ENCODE measurements at places on chromosomes 3 and 15.

GRCh38 chr3:14496351-14496750 is 43.8 kb downstream of the GRIP2 start:
- DNase-seq = no peak

DNA sequence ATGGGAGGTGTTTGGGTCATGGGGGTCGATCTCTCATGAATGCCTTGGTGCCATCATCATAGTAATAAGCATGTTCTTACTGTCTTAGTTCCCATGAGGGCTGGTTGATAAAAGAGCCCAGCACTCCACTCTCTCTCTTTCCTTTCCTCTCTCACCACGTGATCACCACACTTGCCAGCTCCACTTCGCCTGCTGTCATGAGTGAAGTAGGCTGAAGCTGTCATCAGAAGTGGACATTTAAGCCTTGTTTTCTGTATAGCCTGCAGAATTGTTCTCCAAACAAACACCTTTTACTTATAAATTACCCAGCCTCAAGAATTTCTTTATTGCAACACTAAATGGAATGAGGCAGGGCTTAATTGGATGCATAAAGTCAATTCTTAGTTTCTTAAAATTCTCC is 6.1 kb downstream of the OR5H1 start:
- no peak for DNase-seq

GRCh38 chr15:68150187-68150586 is 54.9 kb downstream of the CALML4 start:
- no peak for DNase-seq

- DNase-seq = no peak
Measured at GRCh38 chr3:124676236-124676635, 54.0 kb upstream of the UMPS start.

GRCh38 chr3:25582242-25582641 is 82.5 kb downstream of the TOP2B start:
- no peak for DNase-seq

DNA sequence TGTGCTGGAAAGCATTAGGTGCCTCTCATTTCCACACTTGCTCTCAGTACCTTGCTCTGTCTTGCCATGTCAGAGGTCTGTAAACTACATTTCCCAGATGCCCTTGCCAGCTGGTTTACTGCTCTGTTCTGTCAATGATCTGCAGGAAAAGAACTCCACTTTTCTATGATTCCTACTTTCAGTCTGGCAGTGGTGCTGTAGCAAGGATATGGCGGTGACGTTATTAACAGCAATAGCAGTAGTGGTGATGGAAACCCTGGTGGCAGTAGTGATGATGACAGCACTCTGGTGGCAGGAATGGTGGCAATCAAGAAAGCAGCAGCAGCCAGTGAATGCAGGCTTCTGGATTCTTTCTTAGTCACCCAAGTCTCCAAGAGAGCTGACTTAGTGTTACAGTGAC is 665.2 kb downstream of the DIPK2A start:
- DNase-seq = no peak

DNA sequence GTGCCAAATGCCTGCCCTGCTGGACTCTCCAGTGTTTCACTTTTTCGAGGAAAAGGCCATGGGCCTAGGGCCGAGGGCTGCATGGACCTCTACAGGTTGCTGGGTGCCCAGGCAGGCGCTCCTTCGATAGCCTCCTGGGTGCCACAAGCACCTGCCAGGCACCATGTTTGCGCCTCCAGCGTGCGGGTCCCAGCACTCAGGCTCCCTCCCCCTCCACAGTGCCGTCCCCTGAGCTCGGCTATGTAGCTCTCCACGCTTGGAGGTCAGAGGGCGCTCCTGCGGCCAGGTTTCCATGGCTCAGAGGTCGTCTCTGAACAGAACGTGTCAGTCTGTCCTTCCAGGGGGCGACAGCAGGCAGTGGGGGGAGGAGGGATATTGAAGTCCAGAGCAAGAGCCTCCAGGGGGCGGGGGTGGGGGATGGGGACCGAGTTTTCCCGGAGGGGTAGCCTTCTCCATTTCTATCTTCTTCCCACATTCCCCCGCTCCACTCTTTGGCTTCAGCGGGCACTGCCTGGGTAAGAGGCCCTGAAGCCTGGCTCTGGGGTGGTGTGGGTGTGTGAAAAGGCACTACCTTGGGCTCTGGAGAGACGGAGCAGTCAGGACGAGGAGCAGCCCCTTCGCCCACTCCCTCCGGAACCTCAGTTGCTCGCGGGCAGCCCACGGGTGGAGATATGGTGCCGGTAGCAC is 3.6 kb downstream of the ONECUT1 start:
- DNase-seq = no peak

GRCh38 chr3:161177991-161178390 is 43.1 kb upstream of the NMD3 start:
- no peak for DNase-seq

- no peak for DNase-seq
Measured at GRCh38 chr15:36845270-36845669, 255.1 kb downstream of the MEIS2 start.

- no peak for DNase-seq
Measured at GRCh38 chr3:197216169-197216860, 82.1 kb downstream of the DLG1 start.

DNA sequence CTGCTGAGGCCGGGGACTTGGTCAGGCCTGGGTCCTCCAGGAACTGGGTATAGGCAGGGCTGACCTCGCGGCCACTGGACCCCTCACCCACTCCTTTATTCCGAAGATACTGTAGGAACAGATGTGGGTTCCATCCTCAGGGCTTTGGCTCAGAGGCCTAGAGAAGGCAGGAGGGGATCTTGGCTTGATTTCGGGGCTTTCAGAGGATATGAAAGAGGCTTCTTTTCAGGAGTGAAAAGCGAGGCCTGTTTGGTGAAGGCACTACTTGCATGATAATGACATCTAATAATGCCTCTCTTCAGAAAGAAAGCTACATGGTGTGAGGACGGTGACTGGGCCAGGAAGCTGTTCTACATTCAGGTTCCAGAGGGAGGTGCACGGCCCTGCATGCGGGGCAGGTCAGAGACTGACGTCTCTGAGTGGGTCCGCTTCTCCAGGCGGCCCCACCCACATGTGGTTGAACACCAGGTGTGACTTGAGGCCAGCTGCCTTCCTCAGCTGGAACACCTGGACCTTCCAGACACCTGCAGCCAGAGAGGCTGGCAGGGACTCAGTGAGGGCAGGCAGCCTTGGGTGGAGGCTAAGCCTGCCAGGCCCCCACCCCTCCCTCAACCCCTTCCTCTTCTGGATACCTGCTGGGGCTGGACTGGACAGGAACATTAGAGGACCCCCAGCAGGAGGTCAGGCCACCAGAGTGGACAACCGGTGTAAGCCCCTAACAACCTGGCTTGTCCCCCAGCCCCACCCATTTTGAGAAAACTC is 31.1 kb upstream of the HHATL start:
- no peak for DNase-seq

DNA sequence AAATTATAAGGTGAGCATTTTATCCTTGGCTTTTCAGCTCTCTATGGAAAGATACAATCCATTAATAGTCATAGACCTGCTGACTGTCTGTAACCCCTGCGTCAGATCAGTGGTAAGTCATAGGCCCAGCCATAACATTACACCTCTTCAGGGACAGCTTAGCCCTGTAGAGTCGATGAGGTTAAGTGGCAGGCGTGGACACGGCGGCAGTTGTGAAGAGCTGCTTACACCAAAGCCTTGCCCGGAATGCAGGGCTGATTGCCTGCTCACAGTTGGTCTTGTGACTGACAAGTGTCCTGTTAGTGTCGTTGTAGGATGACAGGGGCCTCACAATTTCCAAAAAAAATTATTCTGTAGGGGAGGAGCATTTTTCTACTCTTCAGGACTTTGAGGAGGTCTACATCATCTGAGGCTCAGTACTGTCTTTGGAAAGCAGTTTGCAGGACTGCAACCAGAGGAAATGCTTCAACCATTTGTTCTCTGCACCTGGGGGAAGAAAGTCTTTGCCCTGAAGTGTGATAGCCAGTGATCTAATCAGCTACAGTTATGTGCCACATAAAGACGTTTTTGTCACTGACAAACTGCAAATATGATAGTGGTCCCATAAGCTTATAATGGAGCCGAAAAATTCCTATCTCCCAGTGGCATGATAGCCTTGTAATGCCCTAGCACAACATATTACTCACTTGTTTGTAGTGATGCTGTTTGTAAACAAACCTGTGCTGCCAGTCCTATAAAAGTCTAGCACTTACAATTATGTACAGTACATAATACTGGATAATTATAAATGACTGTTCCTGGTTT is 14.9 kb upstream of the SELENOT start:
- no peak for DNase-seq

DNA sequence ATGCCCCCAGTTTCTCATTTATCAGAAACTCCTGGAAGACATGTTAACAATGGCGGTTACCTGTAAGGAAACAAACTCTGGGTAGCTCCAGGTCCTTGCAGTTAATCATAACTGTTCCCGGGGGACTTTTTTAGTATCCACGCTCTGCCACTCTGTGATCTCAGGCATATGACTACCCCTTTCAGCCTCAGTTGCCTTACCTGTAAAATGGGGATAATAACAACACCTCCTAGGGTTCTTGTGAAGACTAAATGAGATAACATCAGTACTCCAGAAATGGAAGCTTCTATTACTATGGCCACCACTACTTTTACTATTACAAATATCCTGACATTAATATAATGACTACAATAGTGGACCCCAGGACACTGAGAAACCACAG is 7.1 kb upstream of the FLNB start:
- no peak for DNase-seq

DNA sequence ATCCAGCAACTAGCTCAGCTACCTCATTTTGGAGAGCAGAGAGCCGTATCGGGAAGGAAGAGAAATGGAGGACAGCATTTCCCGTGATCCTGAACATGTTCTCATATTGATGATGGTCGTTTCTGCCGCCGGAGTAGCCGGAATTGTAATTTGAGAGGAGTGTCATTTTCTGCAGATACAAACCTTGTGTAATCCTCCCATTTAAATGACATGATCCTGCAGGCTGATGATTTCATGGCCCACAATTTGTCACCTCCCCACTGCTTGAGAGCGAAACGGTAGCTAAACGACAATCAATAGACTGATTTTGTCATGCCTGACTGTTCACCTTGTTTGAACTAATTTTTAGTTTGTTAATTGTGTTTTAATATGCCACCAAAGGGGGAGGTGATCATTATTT is 126.5 kb upstream of the CNTN6 start:
- no peak for DNase-seq

- DNase-seq = no peak
Measured at GRCh38 chr15:37764733-37765191, 169.7 kb upstream of the TMCO5A start.

DNA sequence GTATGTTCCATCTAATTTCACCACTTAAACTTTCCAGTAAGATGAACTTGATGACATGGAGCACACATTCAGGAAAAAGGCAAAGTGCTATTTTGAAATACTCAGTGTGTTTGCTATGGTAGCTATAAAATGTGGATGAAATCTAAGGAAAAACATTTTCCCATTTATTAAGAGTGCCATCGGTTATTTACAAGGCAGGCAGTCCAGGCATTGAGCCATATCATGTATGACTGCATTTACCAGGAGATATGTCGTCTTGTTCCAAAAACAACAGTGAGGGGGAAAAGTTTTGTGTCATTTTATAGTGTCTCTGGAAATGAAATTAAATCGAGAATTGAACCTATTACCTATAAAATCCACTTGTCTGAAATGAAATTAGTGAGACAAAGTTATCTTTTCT is 13.7 kb downstream of the ANXA2 start:
- no peak for DNase-seq

DNA sequence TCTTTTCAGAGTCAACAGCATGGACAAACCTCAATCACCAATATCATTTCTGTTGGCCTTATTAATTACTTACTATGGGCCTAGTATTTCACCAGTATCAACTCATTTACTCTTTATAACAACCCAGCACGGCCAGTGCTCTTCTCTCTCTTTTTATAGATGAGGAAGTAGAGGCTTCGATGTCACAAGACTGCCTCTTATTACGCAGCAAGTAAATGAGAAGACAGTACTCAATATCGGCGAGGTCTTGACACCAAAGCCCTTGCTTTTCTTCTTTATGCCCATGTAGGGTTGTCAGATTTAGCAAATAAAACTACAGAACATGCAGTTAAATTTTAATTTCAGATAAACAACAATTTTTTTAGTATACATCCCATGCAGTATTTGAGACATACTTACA is 99.0 kb upstream of the KCNMB2 start:
- no peak for DNase-seq

- no peak for DNase-seq
Measured at GRCh38 chr3:187999821-188000220, 154.1 kb upstream of the LPP start.

GRCh38 chr3:62238003-62238402 is 135.3 kb downstream of the FEZF2 start:
- DNase-seq = no peak

DNA sequence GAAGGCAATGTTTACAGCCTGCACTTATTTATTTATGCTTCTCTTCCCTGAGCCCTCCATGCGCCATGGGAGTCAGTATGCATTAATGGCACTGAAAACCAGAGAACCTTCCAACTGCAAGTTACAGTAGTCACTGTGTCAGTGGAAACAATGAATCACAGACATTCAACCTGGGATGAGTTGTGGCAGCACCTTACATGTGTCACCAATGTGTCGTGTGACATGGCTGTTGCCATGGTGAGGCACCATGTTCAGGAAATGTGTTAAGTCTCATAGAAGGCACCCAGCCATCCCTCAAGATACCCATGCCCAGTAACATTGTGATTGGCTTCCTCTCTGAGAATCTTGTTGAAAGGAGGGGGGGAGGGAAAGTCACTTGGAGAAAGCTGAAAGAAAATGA is 105.0 kb downstream of the FOXP1 start:
- peak; percentile 39 for DNase-seq

- no peak for DNase-seq
Measured at GRCh38 chr3:125644036-125645005, 49.0 kb upstream of the OSBPL11 start.

DNA sequence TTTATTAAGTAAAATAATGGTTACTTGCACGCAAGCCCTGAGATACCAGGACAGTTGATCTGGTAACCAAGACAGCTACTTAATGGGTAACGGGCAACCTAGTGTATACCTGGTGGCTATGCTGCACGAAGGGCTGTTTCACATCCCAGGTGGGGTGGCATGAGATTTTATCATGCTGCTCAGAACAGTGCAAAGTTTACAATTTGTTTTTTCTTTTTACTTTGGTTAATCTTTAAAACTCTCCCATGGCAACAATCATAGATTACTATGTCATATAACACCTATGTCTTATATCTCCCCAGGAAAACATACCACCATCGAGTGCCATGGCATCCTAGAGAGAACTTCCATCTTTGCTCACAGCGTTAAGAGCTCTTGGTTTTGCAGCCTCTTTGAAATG is 32.2 kb upstream of the SLC28A1 start:
- no peak for DNase-seq

GRCh38 chr3:38131621-38132369 is 5.1 kb downstream of the ACAA1 start:
- no peak for DNase-seq

- no peak for DNase-seq
Measured at GRCh38 chr3:124939661-124940060, 5.1 kb upstream of the MUC13 start.
